ENCODE measurements at places on chromosomes 4 and X.

GRCh38 chr4:127698789-127699200, 31.4 kb upstream of the SLC25A31 start:
- DNase-seq = no peak

- no peak for DNase-seq
Observed at GRCh38 chr4:156710365-156711192, 261.0 kb downstream of the PDGFC start.

GRCh38 chrX:6679988-6680387, 145.1 kb upstream of the VCX3A start:
- no peak for DNase-seq

GRCh38 chr4:27276307-27277073, 415.8 kb downstream of the STIM2 start:
- DNase-seq = no peak

- DNase-seq = no peak
Observed at GRCh38 chr4:8346838-8347605, 77.5 kb downstream of the HTRA3 start.

GRCh38 chr4:52861879-52862616, at the start of gene RASL11B:
Gene RASL11B, plus strand, starts transcription at chr4:52862317. Its CDS starts 191 bp downstream, at chr4:52862508.
- DNase-seq = peak; percentile 39

GRCh38 chrX:150446995-150447394, 83.9 kb downstream of the MAMLD1 start:
- no peak for DNase-seq

DNA sequence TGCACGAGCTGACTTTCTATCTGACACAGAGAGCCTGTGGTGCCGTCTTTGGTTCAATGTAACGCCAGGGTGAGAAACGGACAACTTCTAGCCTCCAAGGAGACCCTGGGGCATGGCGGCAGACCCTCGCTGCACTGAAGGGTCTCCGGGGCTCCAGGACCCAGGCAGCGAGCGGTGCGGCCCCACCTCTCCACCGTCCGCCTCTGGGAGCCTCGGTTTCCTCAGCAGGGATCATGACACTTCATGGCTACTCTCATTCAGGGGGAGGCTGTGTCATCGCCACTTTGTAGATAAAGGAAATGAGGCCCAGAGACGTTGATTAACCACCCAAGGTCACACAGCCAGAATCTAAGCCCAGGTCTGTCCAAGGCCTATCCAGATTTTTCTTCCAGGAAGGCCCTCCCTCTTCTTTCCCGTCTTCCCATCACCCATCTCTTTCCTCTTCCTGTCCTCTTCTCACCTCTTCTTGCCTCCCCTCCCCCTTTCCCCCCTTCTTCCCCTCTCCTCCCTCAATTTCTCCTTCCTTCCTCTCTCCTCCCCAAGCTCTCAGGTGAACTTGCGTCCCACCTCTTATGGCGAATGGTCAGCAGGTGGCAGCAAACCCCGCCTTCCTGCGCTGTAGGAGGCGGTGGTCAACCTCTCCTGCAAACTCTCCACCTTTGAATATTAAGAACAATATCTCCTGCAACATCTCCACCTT, 69.3 kb upstream of the HMX1 start:
- DNase-seq = no peak

GRCh38 chr4:108783665-108784463, 21.0 kb upstream of the ETNPPL start:
- no peak for DNase-seq

GRCh38 chrX:52979568-52979967, 21.2 kb upstream of the FAM156A start:
- DNase-seq = no peak

DNA sequence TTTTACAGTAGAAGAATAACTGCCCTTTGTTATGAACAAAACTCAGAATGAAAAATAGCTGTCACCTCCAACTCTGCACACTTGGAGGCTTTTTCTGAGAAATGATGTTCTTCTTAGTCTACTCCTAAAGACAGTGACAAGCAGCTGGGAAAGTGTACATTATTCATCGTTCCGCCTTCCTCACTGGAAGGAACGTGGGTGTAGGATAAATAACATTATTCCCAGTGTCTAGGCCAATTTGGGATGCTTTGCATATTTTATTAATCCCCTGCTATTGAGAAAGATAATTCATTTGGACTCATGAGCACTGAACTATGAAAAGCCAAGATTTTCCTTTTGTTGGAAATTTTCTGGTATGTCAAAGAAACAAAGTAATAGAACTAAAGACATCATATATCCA, 87.8 kb downstream of the VCX2 start:
- DNase-seq = no peak

- no peak for DNase-seq
Observed at GRCh38 chrX:14095702-14096101, 66.0 kb upstream of the GEMIN8 start.

DNA sequence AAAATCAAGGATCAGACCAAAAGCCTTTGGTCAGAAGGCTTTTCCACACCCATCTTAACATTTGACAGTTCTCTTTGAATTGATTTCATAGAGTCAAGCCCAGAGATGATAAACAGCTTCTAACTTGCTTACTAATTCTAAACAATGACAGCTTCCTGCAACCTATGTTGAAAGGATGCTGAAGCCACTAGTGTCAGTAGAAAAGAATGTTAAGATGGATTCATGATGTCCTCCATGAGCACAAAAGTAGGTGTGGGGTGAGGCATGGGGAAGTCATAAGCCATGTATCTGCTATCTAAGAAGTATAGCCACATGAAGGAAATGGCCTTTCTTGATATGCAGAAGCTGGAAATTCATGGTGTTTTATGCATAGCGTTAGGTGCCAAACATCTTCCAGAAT, 269.3 kb downstream of the DHX15 start:
- no peak for DNase-seq

DNA sequence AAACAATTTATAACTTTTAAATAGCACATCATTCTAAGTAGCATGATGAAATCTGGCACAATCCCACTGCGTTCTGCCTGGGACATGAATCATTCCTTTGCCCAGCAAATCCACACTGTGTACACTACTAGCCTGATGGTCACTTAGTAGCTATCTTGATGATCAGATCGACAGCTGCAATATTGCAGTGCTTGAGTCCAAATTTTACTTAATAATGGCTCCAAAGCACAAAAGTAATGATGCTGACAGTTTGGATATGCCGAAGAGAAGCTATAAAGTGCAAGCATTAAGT, 86.6 kb upstream of the NPNT start:
- DNase-seq = no peak

- DNase-seq = no peak
Observed at GRCh38 chr4:16884673-16885460, 13.6 kb downstream of the LDB2 start.

GRCh38 chr4:2789793-2790582, 2.9 kb upstream of the SH3BP2 start:
- DNase-seq = no peak

DNA sequence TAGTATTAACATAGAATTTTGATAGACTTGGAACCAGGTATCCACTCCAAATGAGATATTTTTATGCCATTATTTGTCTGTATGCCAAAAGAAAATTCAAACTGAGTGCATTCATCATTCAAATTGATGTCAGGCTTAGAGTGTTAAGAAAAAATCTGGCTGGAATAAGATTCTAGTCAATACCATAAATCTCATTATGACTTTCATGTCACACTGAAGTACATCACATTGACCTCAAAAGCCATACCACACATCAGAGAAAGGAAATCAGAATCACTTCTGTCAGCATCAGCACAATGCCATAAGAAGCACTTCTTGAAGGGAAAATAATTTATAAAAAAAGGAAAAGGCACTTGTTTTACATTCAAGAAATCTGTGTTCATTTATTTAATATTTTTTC, 119.0 kb upstream of the BMP3 start:
- DNase-seq = no peak

- no peak for DNase-seq
Observed at GRCh38 chrX:104310090-104310489, 55.4 kb upstream of the ESX1 start.

DNA sequence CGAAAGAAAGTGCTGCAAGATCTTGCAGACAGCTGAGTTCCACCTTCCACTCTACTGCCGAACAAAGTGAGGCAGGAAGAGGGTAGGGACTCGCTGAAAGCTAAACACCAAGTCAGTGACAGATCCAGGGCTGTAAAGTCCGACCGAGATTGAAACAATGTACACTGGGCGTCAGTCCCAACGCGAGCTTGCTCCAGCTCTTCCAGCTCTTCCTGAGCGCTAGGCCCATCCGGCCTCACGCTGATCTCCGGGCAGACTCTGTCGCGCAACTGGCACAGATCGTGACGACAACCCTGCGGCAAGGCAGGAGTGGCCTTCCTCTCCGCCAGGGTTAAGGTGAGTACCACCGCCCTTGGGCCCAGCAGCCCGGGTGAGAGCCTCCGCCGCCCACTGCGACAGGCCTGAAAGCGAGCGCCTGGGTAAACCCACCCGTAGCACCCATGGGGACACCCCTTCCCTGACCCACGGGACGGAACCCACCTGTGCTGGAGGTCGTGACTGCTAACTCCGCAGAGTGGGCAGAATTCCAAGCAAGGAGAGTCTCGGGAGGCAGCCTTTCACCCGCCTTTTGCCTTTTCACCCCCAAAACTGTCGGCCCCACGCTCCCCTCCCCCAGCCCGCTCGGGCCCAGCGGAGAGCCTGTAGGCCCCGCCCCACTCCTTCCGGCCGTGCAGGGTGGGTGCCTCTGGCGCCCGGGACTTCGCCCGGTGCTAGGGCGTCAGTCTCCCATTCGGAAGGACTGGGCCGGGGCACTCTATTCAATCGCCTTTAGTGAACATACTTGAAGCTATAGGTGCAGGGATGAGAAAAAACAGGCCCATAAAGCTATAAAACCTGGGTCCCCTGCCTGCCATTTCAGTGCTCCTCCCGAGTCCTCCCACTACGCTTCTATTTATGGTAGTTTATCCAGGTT, at the start of gene TMLHE:
Gene TMLHE (minus strand): TSS at position 641 of the 913 bp plus-strand sequence. CDS start 67,676 bp downstream, outside the sequence.
- DNase-seq = peak; percentile 16

DNA sequence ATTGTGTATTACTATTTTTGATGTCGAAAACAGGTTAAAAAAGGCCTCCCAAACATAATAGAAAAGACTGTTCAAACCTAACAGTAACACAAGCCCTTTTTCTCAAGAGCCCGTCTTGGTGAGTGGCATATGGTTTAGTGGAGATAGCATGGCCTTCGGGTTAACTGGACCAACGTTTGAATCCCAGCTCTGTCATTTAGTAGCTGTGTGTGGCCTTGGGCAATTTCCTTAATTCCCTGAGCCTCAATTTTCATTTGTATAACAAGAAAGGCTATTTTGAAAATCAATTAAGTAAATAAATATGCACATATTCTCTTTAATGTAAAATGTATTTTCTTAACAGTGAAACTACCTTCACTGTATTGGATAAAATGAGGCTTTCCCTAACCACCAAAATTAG, 62.3 kb downstream of the HELT start:
- no peak for DNase-seq

GRCh38 chr4:15331930-15332329, 95.9 kb upstream of the C1QTNF7 start:
- DNase-seq = no peak

- no peak for DNase-seq
Observed at GRCh38 chr4:88659055-88659889, 38.4 kb downstream of the NAP1L5 start.

GRCh38 chrX:46262304-46262703, 282.9 kb downstream of the ZNF674 start:
- DNase-seq = no peak

DNA sequence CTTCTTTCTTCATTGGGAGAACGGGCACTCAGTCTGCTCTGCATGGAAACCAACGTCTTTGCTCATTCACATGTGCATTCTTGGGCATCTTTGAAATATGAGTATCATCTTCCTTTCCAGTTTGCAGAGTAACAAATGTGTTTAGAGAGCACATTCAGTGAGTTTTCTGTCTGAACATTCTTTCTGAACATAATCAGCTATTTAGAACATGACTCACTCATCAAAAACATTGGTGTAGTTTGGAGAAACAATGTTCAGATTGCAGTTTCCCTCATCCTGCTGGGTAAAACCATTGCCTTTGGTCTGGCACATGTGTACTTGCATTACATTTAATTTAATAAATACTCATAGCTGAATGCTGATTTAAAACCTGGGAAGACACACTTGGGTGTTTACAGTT, 81.5 kb upstream of the F9 start:
- DNase-seq = no peak

DNA sequence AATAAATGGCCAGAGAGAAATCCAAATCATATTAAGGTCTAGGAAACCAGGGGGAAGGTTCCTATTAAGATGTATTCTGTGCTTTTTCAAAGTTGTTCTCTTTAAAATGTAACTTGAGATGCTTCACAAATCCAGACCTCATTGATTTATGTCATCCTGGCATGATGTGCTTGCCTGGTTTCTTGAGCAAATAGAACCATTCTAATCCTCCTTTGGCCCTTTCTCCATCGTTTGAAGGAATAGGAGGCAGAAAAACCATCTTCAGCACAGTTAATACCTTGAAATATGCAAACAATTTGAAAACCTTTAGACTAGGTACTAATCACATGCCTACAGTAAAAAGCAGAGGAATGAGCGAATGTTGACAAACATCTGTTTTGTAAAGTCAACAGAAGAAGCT, 202.2 kb upstream of the CXorf66 start:
- no peak for DNase-seq

- peak; percentile 39 for DNase-seq
Observed at GRCh38 chrX:155966876-155967275, 30.6 kb upstream of the IL9R start.

DNA sequence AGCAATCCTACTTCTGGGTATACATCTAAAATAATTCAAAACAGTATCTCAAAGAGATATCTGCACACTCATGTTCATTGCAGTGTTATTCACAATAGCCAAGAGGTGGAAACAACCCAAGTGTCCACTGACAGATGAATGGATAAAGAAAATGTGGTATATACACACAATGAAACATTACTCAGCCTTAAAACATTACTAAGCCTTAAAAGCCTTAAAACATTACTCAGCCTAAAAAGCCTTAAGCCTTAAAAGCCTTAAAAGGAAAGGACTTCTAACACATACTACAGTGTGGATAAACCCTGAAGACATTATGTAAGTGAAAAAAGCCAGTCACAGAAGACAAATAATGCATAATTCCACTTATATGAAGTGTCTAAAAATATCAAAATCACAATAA, 40.3 kb upstream of the TFDP3 start:
- no peak for DNase-seq

GRCh38 chr4:21248331-21248730, 548.1 kb downstream of the PACRGL start:
- DNase-seq = no peak

GRCh38 chr4:149707862-149708261, 107.8 kb downstream of the IQCM start:
- DNase-seq = no peak

- DNase-seq = no peak
Observed at GRCh38 chrX:85897362-85898126, 149.8 kb downstream of the CHM start.

Measured in bone marrow (tissue), 2 donors.